ENCODE measurements at places on chromosomes 2 and 18.

DNA sequence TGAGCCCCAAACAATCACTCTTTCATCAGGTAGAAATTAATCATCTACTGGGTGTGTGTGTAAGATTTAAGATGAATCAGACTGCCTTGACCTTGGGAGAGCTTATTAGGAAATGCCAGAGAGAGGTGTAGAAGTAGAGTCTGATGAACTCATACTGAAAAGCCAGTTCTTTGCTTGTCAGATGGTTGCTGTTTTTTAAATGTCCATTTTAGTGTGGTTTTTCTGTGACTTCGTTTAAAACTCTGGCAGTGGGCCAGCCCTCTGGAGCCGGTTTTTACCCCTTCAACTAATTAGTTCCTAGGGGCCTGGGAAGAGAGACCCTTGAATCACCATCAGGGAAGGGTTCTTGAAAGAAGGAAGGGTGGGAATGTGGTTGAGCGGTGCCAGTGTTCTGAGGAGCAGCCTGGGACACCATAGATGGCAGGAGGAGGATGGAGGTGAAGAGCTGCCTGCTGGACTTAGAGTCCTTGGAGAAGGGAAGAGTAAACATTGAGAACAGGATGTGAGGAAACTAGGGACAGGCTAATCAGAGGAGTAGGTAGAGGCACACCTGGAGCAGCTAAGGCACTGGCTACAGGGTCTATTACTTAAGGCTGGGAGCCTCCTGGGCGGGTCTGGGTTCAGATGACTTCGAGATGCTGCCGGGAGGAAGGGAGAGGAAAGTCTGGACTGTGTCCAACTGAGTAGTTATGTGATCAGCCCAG lies 66.1 kb downstream of the LRRFIP1 start:
- DNase-seq, result peak; percentile 53

- DNase-seq, result no peak
Measured at GRCh38 chr2:240611601-240612210, 13.6 kb upstream of the GPR35 start.

DNA sequence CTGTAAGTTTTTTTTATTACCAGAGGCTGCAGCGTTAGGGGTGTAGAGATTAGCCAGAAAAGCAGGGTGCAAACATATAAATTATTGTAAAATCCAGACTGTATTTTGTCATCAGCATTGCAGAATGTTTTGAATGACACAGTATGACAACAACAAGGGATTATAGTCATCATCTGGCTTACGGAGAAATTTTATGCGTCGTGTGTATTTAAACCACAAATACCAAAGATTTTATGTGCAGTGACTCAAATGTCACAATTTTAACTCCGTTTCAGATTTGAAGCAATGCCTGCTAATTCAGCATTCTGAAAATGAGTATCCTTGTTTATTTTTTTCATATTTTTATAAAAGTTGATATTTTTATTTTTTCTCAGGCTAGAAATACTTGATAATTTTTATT lies 19.4 kb upstream of the TMX3 start:
- DNase-seq, result no peak

GRCh38 chr2:66761826-66762225 lies 326.9 kb downstream of the MEIS1 start:
- DNase-seq, result no peak

- DNase-seq, result no peak
Measured at GRCh38 chr18:22044474-22045220, 124.7 kb upstream of the GATA6 start.

DNA sequence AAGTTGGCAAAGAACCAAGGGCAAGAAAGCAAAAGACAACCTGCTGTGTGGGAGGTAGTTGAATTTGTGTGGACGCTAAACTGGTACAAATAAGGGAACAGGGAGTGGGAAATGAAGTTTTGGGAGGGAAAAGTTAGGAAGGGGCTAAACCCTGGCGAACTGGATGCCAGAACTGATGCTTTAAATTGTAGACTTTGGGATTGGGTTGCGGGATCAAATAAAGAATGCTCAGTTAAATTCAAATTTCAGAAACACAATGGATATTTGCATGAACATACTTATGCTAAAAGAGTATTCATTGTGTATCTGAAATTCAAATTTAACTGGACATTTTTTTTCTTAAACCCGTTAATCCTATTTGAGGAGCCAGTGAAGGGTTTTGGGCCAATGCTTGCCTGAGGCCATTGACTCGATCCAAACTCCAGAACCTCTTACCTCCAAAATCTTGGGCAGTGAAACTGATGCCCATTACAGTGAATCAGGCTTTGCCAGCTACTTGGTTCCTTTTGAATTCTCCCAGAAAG lies 44.2 kb upstream of the YWHAQ start:
- no peak for DNase-seq

DNA sequence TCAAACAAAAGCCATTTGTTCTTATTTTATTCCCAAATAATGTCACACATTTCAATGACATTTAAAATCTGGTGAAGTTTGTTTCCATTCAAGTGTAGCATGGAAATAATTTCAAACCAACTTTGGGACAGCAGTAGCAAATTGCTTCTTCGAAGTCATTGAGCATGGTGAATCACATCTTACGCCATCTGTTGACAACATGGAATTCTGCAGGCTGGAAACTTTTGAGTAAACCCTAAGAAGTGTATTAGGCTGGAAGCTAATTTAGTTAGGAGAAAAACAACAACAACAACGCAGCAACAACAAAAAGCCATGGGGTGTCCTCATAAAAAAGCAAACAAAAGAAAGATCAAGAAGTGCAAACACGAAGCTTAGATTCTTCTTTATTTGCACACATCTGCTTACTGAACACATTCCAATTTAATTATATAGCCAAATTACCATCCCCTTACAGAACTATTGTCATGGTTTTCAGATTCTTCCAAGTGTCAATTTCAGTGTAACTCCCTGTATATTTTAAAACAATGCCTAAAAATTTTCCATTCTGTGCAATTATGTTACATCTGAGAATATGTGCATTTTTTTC lies 659.0 kb upstream of the CDH7 start:
- DNase-seq, result no peak

DNA sequence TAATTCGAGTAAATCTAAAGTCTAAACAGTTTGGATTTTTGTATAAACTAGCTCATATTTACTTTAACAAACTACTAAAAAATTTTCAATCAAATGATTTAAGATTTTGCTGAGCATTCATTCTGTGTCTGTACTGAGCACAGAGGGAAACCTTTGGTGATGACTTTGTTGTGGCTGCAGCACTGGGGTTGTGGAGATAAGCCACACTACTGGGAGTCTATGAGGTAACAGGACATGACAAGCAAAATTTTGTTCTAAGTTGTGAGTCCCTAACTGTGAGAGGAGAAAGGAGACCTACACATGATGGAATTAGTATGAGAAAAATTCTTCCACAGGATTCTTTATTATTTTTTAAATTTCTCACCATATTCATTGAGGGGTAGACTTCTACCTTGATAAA lies 933.7 kb upstream of the LRATD1 start:
- DNase-seq, result no peak

DNA sequence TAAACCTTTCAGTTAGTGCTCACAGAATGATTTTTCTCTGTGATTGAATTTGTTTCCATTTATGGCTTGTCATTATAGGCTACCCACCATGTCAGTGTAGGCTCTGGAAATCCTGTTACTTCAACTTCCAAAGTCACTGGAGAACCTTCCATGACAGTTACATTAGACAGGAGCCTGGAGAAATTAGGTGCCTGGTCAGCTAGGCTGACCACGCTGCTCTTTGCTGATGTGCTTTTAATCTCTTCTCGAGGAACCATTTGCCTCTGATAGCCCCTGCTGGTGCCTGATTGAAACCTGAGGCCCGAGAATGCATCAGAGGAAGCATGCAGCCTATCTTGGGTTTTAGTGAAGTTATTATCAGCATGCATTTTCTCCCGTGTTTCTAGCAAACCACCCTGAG lies 29.6 kb upstream of the TTN start:
- DNase-seq, result no peak

- no peak for DNase-seq
Measured at GRCh38 chr18:63245600-63245999, 74.0 kb downstream of the BCL2 start.

DNA sequence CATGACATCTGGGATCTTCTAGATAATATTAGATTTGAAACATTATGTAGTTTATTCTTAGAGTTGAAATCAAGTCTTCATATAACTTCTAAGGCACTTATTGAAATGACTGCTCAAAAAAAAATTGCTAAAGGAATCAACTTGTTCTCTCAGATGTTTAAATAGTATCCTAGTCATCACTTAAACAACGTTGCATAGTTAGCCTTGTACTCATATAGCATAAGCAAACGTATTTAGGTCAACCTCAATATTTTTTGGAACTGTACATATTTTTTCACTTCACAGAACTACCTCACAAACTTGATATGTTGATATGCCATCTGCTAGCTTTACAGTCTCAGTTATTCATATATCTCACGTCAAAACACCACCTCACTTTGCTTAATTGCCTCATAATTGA lies 47.1 kb upstream of the CREB1 start:
- DNase-seq, result no peak

DNA sequence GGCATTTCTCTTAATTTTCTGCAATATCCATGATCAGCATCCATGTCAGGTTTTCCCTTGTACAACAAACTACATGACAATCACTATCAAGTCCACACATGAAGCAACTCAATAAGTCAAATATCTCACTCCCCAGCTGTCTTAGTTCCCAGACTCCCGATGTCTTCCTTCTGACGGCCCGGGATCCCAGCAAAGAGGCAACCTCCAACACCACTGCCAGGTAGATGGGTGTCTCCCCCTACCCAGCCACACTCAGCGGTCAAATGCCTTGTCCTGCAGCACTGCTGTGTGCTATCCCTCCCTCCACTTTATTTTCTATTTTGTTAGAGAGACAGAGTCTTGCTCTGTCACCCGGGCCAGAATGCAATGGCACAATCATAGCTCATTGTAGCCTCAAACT lies 23.3 kb downstream of the TRABD2A start:
- DNase-seq, result no peak

- no peak for DNase-seq
Measured at GRCh38 chr18:30094556-30094955, 948.0 kb downstream of the DSC3 start.

- no peak for DNase-seq
Measured at GRCh38 chr18:46068763-46069162, 3.3 kb downstream of the PSTPIP2 start.

DNA sequence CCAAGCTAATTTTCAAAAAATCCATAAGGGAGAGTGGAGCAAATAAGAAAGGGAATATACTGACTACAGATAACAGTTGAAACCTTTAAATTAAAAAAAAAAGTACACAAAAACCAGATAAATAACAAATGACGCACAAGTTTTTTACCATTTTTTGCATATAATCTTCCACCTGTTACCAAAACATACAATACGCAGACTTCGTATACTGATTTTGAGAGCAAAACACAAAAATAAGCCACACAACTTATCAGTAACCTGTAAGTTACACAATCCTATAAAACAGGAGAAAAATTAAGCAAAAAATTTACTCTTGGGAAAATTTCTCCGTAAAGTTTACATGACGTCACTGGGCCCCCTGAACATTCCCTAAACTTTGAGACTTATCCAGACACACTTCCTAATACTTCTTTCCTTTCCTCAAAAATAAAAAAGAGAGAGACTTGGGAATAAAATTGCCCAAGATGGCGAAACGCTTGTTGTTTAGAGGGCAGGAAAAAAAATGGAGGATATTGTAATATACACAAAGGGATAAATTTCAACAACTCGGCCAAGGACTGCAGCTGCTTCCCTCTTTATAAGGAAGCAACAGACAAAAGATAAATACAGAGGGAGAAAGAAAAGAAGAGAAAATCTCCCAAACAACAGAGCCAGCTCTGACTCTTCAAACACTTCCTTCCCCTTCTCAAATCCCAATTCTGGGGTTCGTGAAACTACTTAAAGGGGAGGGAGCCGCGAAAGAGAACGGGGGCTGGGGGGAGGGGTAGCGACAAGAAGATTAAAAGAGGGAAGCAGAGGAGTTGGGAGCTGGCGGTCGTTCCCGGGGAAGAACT lies 1.6 kb downstream of the BAZ2B start:
- no peak for DNase-seq

Data from left forelimb (tissue), 1 donor.